ENCODE measurements at places on chromosomes 1 and 21.

DNA sequence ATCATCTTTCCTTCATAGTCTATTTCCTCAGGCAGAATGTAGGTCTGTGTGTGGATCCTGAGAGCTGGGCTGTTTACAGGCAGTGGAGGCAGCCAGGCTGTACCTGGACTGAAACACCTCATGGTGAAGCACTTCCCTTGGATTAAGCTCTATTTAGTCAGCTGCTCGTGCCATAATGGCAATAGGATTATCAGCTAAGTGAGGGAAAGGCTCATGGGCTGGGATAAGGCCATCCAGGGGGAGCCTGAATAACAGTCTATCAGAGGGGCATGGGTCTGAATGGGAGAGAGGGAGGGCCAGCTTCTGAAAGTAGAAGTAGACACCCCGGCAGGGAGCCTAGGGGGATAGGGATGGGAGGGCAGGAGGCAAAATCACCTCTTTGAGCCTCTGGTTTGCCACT, 8.3 kb downstream of the RNASEL start:
- no peak for DNase-seq

GRCh38 chr1:68132426-68133130, 82.2 kb upstream of the DIRAS3 start:
- no peak for DNase-seq

DNA sequence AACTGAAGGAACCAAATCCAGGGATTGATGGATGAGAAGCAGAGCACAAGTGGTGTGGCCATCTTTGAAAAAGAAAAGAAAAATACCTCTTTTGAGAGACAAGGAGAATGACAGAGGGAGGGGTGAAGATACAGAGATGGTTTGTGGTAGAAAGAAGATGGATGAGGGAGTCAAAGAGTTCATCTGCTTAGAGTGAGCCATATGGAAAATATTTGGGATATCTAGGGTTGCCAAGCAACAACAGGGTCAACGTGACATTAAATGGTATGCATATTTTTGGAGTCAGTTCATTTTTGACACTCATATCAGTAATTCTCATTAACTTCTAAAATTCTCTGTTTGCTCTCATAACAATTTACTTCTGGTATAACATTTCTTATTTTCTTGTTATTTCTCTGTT, 50.7 kb downstream of the MACF1 start:
- no peak for DNase-seq

- DNase-seq = no peak
These were observed 19.8 kb upstream of the FAM110D start for GRCh38 chr1:26138974-26139558.

- DNase-seq = peak; percentile 17
These were observed 3.7 kb downstream of the MCL1 start for GRCh38 chr1:150575518-150576366.

DNA sequence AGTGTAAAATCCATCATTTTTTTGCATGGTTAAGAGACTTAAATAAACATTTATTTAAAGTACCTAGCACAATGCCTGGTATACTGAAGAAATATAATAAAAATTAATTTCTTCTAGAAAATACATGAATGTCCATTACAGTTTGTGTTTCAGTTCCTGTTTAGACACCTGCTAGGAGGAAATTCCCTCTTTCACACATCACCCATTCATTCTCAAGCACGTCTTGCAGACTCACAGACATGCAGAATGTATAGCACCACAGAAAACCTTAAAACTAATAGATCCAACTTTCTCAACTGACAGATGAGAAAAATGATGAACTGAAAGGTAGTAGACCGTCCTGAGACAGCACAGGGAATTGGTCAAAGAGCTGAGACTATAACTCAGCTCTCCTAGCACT, 172.2 kb upstream of the C8B start:
- no peak for DNase-seq

GRCh38 chr1:4050998-4051397, 150.9 kb upstream of the C1orf174 start:
- DNase-seq = no peak

- no peak for DNase-seq
These were observed 8.1 kb downstream of the WRAP73 start for GRCh38 chr1:3641816-3642215.

DNA sequence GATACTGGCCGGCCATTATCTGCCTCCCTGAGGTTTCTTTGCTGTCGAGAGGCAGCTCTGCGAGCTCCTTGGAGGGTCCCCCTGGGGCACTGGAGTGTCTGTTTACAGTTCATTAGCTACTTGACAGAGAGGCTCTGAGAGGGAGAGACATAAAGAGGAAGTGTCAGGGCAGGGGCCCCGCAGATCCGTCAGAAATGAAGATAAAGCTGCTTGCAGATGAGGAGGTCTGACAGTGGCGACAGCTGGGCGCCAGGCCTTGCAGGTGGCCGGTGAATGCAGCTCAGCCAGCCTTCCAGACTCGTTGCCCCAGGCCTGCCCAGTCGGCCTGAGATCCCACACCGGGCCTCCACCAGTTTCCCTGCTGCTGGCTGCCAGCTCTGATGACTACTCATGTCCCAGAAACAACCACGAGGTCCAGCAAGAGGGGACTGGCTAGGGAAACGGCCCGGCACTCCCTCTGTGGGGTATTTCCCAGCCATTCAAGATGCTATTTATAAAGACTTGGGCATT, 84.7 kb downstream of the DISP3 start:
- DNase-seq = no peak

DNA sequence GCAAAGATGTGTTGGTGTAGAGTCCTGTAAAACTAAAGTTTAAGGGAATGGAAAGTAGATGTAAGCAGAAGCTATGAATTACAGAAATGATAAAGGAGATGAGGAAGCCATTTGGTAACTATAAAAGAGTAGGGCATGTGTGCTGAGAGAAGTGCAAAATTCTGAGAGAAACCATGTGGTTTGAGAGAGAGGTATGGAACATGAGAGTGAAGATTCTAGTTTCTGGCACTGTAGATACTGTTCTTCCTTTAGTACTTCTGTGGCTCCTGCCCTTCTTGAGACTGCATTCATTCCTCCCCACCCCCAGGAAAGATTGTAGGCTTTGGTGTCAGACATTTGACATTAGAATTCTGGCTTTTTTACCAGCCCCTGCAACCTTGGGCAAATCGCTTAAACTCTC, 15.4 kb downstream of the RALGPS2 start:
- no peak for DNase-seq

- DNase-seq = peak; percentile 88
These were observed 6.8 kb upstream of the BSDC1 start for GRCh38 chr1:32400876-32401631.

GRCh38 chr1:59061876-59062275, 235.0 kb upstream of the FGGY start:
- peak; percentile 33 for DNase-seq

GRCh38 chr1:207825719-207826556, 74.1 kb downstream of the CD46 start:
- DNase-seq = no peak

- no peak for DNase-seq
These were observed 33.9 kb upstream of the PUM1 start for GRCh38 chr1:31099293-31100032.

DNA sequence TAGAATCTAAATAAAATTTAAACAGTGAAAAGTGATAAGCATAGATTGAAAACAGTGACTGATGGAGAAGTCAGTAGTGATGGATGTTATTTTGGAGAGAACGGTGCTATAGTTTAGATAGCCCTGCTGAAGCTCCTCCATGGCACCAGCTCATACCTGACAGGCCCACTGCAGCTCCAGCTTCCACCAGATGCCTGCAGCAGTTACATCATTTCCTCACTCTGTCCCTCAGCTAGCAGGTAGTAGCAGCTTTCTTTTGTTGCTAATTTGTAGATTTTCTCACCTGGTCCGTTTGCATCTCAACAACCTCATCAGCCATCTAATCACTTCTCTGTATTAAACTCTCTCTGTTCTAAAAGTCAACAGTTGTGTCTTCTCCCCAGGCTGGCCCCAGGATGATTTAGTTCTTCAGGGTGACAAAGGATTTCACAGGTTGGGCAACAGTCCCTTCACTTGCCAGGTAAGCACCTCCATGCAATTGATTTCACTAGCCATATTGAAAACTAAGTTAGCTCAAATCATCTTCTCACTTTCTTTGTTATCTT, 128.3 kb downstream of the LMX1A start:
- no peak for DNase-seq

GRCh38 chr1:76425201-76426145, 350.9 kb downstream of the ST6GALNAC3 start:
- DNase-seq = no peak

DNA sequence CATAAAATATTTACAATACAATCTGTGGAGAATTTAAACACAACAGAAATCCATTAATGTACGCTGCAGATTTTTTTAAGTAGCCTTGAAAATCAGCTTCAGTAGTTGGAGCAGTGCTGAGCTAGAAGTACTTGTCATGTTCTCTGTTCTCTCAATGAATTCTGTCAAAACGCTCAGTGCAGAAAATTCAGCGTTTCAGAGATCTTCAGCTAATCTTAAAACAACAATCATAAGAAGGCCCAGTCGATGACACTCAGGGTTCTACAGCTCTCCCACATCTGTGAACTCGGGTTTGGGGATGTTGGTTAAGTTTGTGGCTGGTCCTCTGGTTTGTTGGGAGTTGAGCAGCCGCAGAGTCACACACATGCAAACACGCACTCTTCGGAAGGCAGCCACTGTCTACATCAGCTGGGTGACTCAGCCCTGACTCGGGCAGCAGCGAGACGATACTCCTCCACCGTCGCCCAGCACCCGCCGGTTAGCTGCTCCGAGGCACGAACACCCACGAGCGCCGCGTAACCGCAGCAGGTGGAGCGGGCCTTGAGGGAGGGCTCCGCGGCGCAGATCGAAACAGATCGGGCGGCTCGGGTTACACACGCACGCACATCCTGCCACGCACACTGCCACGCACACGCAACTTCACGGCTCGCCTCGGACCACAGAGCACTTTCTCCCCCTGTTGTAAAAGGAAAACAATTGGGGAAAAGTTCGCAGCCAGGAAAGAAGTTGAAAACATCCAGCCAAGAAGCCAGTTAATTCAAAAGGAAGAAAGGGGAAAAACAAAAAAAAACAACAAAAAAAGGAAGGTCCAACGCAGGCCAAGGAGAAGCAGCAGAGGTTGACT, 161.2 kb downstream of the RUNX1 start:
- peak; percentile 39 for DNase-seq

DNA sequence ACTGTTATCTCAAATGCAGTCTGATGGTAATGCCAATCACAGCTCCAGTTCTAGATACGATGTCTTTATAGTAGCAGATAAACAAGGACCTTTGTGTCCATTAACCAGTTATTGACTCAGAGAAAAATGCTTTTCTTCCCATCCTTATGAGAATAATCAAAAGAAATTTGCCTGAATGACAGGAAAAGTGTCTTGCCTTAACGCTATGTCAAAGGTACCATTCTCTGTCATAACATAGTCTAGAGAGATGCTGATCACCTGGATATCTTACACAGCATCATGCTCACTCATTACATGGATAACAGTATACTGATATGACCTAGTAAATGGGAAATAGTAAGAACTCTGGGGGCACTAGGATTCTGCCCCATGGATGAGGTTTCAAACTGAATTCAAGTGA, 151.7 kb upstream of the NEGR1 start:
- no peak for DNase-seq

- DNase-seq = no peak
These were observed 141.1 kb upstream of the ETV3 start for GRCh38 chr1:157279138-157279801.

DNA sequence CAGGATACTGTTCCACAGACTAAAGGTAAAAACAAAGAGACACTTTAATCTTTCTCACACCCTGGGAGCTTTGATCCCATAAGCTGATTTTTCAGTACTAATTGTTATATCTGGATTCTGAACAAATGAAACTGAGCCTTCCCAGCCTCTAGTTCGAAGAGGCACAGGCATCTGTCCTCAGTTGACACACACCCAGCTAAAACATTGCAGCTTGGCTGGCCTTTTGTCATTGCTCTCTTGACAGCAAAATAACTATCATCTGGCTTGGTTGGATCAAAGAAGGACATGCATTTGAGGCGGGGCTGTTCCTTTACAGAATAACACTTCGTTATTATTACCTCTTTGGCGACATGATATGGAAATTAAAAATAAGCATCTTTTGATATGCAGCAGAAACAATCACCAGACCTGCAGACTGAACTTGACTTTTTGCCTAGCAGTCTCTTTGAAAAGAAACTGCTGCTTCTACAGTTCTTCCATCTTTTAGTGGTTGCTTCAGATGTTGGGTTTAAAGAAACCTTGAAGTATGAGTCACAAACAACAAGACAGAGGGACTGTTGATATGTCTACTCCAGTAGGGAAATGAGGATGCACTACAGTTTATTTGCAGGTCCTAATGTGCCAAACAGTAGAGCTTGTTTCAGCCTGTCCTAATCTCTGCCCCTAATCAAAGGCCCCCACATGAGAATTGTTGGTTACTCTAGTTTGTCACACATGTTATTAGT, 166.5 kb downstream of the TPR start:
- no peak for DNase-seq

GRCh38 chr1:223000632-223001031, 142.4 kb downstream of the TLR5 start:
- no peak for DNase-seq

- peak; percentile 90 for DNase-seq
These were observed at the start of gene MARCKSL1 for GRCh38 chr1:32335790-32336590. TSS of gene MARCKSL1 (minus strand) at chr1:32336233. CDS start at chr1:32336033, 200 bp downstream.

DNA sequence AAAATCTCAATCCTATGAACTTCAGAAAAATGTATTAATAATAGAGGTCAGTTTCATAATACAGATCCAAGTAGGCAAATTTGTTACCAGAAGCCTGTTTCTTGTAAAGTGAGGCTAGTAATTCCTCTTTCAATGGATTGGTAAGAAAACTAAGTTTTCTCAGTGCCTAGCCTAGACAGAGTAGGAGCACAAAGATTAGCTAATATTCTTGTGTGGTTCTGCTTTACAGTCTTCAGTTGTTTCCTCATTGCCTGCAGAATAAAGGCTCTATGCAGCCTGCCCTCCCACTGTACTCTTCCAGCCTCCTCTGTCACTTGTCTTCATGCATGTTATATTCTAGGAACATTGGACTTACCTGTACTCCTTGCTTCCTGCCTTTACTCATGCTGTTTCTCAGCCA, 2.4 kb upstream of the PPP1R15B start:
- no peak for DNase-seq

DNA sequence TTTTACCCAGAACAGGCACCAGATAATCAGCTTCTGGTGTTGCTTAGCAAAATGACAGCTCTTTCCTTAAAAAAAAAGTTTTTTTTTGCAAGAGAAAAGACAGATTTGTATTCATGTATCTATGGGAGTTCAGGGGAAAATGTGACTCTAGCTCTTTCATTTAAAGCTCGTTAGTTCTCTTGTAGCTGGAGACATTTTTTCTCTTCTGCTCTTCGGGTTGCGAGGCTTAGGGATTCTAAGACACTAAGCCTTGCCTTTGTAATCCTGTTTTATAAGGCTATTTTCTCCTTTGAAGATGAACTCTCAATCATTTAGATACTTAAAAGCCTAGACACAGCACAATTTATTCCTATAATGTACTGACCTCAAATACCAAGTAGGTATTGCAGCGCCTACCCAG, 40.3 kb upstream of the EDARADD start:
- DNase-seq = no peak

DNA sequence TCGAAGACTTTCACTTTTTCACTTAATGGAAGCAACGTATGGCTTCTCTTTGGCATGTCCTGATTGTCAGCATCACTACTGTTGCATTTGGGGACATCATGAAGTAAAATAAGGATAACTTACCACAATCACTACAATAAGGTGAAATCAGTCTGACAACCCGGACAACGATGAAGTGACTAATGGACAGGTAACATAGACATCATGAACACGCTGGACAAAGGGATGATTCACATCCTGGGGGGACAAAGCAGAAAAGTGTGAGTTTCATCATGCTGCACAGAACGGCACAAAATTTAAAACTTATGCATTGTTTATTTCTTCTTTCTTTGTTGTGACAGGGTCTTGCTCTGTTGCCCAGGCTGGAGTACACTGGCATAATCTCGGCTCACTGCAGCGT, 53.9 kb downstream of the FH start:
- DNase-seq = no peak

GRCh38 chr1:103087256-103087655, 21.1 kb downstream of the COL11A1 start:
- DNase-seq = no peak

Data from NCI-H774 (cell line).